ENCODE measurements at places on chromosomes 5 and 9. TPM values are rescaled to one million over a fixed set of nuclear protein-coding genes. Genes with fewer than 3 reads are reported as not detected.

GRCh38 chr5:124566875-124567450 lies 179.5 kb downstream of the ZNF608 start:
- DNase-seq = no peak

The CDKN2B-AS1 gene
- 6.2 TPM for total RNA-seq

The HNRNPK gene
- 719 TPM for total RNA-seq

- no peak for DNase-seq
Measured at GRCh38 chr9:135144581-135145170, 57.2 kb downstream of the OLFM1 start.

- DNase-seq = no peak
Measured at GRCh38 chr5:16557477-16557876, 59.3 kb downstream of the RETREG1 start.

- DNase-seq = no peak
Measured at GRCh38 chr9:18707061-18707461, 233.1 kb downstream of the ADAMTSL1 start.

DNA sequence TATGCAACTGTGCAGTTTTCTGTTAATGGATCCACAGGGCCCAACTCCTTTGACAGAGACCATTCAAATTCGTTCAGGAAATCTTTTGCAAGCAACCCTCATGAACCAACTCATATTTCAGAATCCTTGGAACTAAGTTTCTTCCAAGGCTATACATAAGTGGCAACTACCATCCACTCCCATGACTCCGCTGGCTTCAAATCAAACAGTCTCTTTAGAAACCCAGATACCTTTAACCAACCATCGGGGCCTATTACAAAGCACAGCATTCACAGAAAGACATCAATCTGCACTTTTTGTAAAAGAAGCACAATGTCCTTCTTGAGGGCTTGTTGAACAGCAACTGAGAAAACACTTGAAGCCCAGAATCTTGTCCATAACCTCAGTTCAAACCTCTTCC lies 526.9 kb downstream of the DTWD2 start:
- DNase-seq = no peak

GRCh38 chr5:136424835-136425584 lies 59.7 kb upstream of the TRPC7 start:
- DNase-seq = peak; percentile 51

The WHRN gene
- total RNA-seq = 0.83 TPM

DNA sequence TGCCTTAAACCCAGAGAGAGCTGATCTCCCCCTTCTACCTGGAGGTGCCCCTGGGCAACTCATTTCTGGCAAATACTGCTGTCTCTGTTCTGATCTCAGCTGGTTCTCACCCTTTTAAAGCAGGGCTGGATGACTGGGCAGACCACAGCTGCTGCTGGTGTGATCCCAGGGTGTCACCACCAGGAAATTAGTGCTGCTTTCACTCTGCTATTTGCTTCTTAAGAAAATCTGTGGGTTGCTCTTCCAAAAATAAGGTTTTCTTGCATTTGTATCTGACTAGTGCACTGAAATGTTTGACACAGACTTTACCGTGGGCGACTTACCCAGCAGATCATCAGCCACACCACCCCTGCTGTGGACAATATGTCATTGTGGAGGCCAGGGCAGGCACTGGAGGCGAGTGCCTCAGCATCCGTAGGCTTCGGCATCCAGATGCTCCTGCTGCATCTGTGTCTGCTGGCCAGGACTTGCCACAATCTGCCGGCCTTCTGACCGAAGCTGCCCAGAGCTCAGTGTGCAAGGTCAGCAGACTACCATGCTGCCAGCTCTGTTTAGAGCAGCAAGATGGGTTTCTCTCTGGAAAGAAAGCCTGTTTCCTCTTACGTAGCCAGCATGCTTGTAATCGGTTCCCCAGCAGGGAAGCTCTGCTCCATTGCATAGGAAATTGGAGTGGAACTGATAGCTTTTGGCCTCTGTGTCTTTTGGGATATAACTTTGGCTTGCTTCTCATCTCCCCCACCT lies 13.6 kb downstream of the ARHGAP26 start:
- peak; percentile 36 for DNase-seq

DNA sequence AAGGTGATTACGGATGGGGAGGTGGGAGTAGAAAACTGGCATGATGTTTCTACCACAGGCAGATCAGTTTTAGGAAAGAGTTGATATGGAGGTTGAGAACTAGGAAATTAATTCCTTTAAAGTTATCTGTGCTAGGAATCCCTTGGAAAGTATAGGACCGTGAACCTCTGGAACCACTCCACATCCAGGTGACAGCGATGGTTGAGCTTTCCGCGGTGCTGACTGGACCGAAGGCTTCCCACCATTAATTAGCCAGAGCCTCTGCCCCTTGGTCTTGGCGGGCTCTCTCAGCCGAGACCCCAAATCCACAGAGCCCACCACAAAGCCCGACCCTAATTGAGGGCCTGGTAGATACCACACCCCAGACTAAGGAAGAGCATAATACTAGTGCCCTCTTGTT lies 147.3 kb downstream of the MELK start:
- no peak for DNase-seq

- no peak for DNase-seq
Measured at GRCh38 chr5:168303393-168304025, 12.1 kb downstream of the WWC1 start.

The SLC27A4 gene
- 37.5 TPM for total RNA-seq

The CARD6 gene
- total RNA-seq = 3.2 TPM

- DNase-seq = peak; percentile 90
Measured at GRCh38 chr9:76887003-76887821, 18.7 kb downstream of the PRUNE2 start.

- DNase-seq = peak; percentile 81
Measured at GRCh38 chr5:113020461-113021273, 44.1 kb downstream of the DCP2 start.

The GDNF gene
- total RNA-seq = 0.40 TPM

GRCh38 chr5:175695161-175696126 lies 37.6 kb downstream of the HRH2 start:
- DNase-seq = no peak

DNA sequence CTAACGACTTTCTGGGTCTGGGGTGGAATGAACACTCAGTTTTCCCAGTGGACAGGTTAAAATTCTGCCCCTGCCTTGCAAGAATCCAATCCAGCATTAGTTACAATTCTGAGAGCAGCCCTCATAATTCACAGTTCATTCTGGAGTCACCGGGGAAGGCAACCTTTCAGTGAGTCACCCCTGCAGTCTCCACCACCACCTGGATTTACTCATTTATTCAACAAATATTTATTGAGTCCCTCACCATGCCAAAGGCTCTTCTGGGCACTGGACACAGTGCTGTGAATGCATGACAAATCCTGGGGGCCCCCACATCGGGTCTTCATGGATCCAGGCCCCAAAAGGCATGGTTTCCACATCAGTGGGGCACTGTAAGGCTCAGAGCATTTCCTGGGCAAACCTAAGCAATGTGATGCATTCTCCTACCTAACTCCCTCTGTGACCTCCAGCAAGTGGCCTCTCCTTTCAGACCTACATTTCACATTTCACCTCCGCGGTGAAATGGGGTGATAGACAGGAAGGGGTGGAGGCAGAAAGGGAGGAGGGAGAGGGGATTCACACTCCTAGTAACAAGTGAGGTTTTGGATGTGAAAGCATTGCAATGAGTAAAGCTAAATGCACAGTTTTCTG lies 6.4 kb upstream of the MSX2 start:
- DNase-seq = no peak

The ALDH1A1 gene
- 155 TPM for total RNA-seq

DNA sequence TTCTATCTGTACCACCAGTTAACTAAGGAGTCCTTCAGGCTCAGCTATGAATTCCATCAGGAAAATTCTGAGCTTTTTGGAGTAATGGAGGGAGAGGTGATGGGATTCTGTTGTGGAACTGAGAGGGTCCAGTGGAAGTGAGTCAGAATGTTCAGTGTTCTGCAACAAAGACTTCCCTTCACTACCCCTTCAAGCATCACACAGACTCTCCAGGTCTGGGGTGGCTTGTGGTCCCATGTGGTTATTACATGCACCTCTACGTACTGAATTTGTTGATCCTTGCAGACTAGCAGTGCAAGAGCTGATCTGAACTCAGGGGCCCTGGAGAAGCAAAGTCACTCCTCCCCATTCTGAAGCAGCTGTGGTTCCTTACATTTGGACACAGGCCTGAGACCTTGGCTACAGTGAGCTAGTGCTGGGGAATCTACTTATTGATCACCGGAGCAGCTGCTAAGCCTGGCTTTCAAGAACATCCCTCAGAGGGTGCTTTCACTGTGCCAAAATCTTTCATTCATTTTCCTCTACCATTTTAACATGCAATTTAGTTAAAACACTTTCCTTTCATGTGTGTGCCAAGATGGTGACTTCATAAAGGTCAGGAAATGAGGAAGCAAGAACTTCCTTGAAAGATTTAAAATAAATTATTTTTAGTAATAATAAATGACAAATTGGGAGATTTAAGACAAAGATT lies 75.0 kb upstream of the TNC start:
- DNase-seq = no peak

DNA sequence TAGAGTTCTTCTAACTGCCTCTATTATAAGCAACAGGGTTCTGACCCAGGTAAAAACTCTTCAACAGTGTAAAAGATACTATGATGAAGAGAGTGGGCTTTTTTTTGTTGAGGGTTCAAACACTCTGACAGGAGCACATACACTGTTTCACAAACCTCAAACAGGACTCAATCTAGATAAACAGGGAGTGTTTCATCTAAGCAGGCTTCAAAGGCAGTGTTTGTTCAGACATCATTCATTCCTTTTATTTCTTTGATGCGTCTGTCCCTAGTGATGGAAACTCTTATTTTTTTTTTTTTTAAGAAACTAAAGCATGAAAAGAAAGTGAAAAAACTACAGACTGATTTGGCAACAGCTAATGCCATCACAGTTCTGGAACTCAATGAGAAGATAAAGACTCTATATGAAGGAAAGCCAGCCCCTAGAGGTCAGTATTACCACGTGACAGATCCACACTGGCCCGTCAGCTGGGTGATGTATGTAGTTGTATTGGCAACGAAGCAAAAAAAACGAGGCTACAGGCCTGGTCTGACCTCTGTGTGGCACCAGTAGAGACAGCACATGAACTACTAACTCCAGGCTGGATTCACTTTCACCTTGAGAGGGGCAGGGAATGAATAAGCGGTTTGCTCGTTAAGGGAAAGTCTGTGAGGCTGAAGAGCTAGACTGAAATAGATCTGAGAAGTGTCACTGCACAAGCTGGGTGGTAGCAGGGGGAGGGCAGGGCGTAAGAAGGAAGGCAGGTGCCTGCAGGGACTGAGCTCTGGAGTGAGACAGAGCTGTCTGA lies 172.2 kb downstream of the CCDC192 start:
- peak; percentile 70 for DNase-seq

The AKNA gene
- total RNA-seq = 3.7 TPM

DNA sequence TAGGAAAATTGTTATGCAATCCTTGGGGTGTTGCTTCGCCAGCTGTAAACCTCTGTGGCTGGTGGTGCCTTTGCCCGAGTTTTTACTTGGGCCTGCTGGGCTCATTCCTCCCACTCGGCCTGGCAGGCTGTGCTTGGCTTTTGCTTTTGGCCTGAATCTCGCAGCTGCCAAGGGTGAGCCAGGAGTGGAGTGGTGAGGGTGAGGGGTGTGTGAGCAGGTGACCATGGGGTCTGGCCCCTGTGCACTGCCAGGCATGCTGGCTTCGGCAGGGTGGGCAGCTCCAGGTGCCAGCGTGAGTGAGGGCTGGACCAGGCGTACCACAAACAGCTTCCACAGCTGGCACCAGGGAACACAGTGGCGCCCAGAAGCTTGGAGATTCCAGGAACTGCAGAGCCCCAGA lies 12.6 kb upstream of the DHFR start:
- no peak for DNase-seq

The KIF4B gene
- total RNA-seq = 0.06 TPM

- no peak for DNase-seq
Measured at GRCh38 chr5:54491326-54491725, 26.2 kb upstream of the SNX18 start.

GRCh38 chr5:146815411-146815810 lies 63.1 kb downstream of the PPP2R2B start:
- DNase-seq = no peak

The PCDHB10 gene
- total RNA-seq = 2.8 TPM

GRCh38 chr5:31911291-31912265 lies 262.5 kb downstream of the GOLPH3 start:
- no peak for DNase-seq

GRCh38 chr5:135546912-135547311 lies 11.1 kb upstream of the NEUROG1 start:
- no peak for DNase-seq
